ENCODE measurements at places on chromosomes 1 and 21. TPM values are rescaled to one million over a fixed set of nuclear protein-coding genes. Genes with fewer than 3 reads are reported as not detected.

Gene PPM1J
- total RNA-seq = 2.8 TPM

- H3K4me3 ChIP-seq = no peak overlapping the region
- no peaks in the 10 kb centered on the region for H3K27me3 ChIP-seq
- peaks cover 37% of the 10 kb centered on the region for H3K4me1 ChIP-seq
- H3K27ac ChIP-seq = no peak overlapping the region
- no peaks in the 10 kb centered on the region for H3K36me3 ChIP-seq
- no peak for DNase-seq
Measured at GRCh38 chr1:198967566-198967965, 328.7 kb downstream of the PTPRC start.

- H3K27ac ChIP-seq = no peak overlapping the region
- no peak for DNase-seq
- H3K4me3 ChIP-seq = no peak overlapping the region
- peaks cover 17% of the 10 kb centered on the region for H3K27me3 ChIP-seq
Measured at GRCh38 chr1:29523136-29523535, 286.8 kb downstream of the PTPRU start.

DNA sequence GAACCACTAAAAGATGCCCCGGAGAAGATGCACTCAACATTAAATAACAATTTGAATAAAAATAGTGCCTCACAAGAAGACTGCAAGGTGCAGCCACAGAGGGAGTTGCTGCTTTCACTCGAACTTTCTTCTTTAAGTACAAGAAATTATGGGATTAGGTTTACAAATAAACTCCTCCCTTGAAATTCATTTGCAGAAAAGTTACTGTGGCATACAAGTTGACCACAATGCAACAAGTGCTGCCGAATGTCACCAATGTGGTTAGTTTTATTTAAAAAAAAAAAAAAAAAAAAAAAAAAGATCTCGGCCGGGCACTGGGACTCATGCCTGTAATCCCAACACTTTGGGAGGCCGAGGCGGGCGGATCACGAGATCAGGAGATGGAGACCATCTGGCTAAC is 76.8 kb upstream of the RAB4A start:
- H3K36me3 ChIP-seq = no peaks in the 10 kb centered on the region
- no peak overlapping the region for H3K4me3 ChIP-seq
- DNase-seq = no peak
- peaks cover 12% of the 10 kb centered on the region for H3K4me1 ChIP-seq

- H3K27me3 ChIP-seq = no peaks in the 10 kb centered on the region
- H3K4me1 ChIP-seq = peaks cover 12% of the 10 kb centered on the region
- H3K27ac ChIP-seq = no peak overlapping the region
- no peaks in the 10 kb centered on the region for H3K36me3 ChIP-seq
Measured at GRCh38 chr1:17359808-17360207, 12.2 kb upstream of the PADI6 start.

Gene IRF6
- 1.2 TPM for total RNA-seq

GRCh38 chr1:46697053-46697452 is 21.9 kb downstream of the EFCAB14 start:
- H3K4me3 ChIP-seq = no peak overlapping the region
- peaks cover 38% of the 10 kb centered on the region for H3K36me3 ChIP-seq
- H3K27me3 ChIP-seq = no peaks in the 10 kb centered on the region
- H3K27ac ChIP-seq = no peak overlapping the region

Data from activated CD8-positive, alpha-beta T cell treated with anti-CD3 and anti-CD28 coated beads for 36 hours (primary cell).